Effector memory CD4-positive, alpha-beta T cell (primary cell): ENCODE measurements at places on chromosomes 4 and X.

DNA sequence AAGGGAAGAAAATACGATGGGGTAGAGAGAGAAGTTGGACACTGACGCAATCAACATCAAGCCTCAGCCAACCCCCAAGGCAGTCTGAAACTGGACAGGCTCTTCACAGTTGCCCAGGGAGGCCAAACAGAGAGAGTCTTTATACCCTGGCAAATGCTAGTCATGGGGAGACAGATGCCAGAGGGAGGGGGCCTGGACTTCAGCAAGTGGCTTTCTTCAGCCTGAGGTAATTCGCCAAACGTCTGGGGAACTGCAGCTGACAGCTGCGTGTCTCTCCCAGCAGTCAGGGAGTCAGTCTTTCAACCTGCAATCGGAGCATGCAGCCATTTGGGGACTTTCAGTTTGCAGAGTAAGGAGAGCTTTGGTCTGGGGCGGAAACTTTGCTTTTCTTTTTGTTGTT, 521.6 kb downstream of the TRIML1 start:
- DNase-seq: no peak

GRCh38 chr4:2135083-2135482, 76.0 kb downstream of the NAT8L start:
- no peak for DNase-seq

DNA sequence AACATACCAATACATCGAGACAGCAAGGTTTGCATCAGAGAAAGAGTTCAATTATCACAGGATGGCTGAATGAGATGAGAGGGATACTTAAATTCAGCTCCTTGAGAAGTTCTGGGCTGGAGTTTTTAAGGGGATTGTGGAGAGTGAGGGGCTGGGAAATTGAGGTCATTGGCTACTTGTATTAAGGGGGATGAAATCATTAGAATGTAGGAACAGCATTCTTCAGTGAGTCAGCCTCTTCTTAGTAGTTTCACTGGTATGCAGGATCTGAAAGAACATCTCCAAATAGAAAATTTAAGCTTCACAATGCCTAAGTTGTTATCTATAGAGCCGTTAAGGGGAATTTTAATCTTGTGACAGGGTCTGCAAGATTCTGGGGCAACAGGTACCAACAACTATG, 211.6 kb upstream of the TAPT1 start:
- no peak for DNase-seq

DNA sequence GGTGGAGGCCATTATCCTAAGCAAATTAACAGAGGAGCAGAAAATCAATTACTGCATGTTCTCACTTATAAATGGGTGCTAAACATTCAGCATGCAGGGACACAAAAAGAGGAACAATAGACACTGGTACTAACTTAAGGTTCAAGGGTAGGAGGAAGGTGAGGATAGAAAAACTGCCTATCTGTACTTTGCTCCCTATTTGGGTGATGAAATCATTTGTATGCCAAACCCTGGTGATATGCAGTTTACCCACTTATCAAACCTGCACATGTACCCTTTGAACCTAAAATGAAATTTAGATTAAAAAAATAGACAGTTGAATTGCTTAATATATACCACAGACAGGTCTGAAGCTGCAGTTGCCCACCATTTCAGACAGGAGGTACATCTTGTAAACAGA, 143.3 kb upstream of the KLHL4 start:
- DNase-seq: no peak

DNA sequence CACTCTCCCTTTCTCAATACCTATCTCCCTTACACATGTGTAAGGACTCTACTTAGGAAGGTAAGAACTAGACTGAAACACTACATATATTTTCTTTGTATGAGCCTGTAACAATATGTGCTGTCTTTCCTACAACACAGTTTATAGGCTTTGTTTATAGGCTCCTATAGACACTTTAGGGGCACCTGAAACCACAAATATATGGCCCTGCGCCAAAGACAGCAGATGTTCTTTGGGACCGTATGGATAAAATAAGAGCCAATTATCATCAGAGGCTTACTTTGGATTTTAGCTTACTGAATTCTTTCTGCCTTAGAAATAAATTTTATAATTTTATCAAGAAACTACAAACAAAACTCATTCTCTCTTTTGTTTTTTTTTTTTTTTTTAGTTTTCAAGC, 16.6 kb upstream of the CXCL3 start:
- no peak for DNase-seq

DNA sequence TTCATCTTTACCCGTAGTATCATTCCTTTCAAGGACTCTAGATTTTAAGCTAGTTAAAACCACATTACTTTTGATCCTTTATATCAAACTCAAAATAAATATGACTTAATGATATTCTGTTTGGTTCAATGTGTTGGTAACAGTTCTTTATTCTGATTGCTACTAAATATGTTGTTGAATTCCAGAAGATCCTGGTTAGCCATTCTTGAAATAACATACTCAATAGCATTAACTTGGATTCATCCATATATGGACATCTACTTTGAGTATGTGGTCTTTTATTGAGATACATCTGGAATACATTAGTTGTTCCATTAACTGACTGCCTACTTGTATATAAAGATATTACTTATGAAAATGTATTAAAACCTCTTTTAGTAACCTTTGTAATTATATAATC, 27.5 kb upstream of the PCDH18 start:
- no peak for DNase-seq

DNA sequence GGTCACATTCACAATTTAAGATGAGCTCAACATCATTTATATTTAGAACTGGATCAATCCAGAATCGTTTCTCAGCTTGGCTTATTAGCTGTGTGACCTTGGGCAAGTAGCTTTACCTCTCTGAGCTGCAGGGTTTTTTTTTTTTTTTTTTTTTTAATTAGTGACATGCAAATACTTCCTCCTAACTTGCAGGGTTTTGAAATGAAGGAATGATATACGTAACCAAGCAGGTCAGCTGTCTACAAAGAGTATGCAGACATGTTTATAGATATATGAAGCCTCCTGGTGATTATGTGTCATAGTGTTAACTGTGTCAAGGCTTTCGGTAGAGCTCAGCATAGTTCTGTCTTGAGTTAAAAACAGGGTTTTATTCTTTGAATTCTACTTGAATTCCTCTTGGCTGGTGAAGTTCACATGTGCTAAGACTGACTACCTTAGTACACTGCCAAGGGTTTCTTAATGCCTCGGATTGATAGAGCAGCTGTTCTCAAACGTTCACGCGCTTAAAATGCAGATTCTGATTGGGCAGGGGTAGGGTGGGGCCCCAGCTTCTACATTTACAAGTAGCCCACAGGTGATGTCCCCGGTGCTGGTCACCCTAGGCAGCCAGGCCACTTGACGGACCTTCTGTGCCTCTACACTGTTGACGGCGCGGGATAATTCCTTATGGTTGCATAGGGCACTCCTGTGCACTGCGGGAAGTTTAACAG, 654 bp upstream of the STS start:
- DNase-seq: no peak

GRCh38 chr4:177455561-177455970, 13.3 kb upstream of the AGA start:
- DNase-seq: no peak

GRCh38 chrX:70434914-70435586, 9.6 kb upstream of the DLG3 start:
- no peak for DNase-seq

DNA sequence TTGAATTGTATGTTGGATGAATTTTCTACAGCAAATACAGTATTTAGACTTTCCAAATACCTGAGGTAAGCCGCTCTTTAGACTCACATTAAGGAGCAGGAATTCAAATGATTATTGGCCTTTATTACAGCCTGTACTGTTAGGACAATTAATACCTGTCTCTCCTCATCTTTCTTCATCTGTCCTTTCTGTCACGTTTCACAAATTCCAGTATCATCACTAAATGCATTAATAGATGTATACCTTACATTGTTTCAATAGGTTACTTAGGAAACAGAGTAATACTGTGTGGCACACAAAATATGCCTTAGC, 1.2 kb downstream of the FAM241A start:
- DNase-seq: no peak

GRCh38 chr4:108072300-108072699, 82.6 kb downstream of the HADH start:
- DNase-seq: peak; percentile 12

GRCh38 chr4:181018913-181019312, 1224.3 kb upstream of the TENM3 start:
- no peak for DNase-seq

DNA sequence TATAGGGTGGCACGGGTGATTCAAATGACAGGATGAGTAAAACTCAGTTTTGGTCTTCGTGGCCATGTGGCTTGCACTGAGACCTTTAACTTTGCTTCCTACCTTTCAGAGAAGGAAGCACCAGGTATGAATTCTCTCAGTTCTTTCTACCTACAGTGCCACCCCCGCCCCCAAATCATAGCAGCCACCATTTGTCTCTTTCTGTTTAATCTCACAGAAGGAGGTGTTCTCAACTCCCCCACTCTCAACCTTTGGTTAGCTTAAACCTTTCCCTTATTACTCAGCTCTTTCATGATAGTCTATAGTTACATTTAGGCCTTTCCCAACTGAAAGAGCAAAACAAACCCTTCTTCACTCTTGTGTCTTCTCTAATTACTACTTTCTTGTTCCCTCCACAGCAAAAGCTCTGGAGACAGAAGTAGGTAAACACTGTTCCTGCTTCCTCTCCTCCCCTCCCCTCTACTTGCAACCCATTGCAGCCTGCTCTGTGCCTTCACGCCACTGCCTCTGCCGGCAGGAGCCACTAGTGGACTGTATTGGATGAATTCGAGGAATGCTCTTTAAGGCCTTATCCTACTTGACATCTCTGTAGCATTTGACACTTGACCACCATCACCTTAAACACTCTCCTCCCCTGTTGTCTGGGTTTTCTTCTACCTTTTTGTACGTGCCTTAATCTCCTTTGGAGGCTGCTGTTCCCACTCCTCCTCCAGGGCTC, 123.7 kb downstream of the AFF1 start:
- DNase-seq: no peak

DNA sequence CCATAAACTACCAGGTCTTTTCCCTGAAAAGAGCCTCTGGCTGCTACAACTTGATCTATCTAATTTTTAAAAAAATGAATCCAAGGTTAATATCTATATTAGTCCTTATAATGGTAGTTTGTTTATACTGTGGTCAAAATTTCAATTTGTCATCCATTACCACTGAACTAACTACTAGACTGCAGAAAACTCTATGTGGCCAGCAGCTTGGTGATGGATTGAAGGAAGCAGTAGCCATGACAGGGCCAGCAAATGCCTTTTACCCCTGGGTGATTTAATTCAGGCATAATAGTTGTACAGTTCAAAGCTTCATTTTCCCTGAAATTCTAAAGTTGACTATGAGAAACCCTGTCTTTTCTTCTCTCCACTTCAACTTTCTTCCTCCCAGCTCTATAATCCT, 30.4 kb upstream of the PPARGC1A start:
- no peak for DNase-seq

DNA sequence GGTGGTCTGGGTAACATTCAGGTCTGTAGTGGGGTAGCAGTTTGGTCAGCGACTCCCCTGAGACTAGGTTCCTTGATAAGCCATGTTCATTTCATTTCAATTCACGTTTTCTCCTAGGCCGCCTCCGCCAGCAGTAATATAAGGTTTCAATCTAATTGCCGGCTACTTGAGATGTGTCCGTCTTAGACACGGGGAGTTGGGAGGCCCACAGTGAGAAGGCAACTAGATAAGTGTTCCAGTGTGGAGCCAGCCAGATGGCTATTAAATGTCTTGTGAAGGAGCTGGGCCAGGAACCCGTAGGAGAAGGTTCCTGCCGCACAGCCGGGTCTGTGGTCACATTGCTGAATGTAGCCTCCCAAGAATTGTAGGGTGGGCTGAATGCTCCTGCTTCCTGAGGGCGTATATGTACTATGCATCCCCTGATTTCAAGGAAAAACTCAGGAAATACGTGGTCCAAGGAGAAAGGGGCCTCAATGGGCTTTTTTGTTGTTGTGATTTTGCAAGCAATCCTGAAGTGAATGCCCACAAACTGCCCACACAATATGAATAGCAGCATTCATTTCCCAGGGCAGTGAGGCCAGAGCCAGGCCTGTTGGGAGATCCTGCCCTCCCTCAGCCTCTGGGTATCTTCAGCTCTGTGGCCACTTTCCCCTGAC, 220.6 kb upstream of the RPL34 start:
- no peak for DNase-seq

GRCh38 chr4:76830964-76831703, 66.8 kb downstream of the SOWAHB start:
- DNase-seq: no peak

DNA sequence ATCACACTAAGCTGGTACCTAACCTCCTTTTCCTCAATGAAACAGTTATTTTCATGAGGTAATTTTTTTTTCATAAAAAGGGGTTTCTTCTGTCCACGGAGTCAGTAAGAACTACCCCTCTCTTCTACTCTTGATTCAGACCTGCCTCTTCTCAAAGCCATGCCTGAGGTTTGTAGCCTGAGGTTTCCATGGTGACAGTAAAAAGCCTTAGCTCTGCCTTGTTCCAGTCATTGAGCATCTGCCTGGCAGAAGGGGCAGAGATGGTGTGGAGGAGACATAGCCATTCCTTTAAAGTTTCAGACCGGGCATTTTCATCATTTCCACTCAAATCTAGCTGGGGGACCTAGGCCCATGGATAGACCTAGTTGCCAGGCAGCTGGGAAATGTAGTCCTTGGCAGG, 135.5 kb downstream of the REPS2 start:
- no peak for DNase-seq

DNA sequence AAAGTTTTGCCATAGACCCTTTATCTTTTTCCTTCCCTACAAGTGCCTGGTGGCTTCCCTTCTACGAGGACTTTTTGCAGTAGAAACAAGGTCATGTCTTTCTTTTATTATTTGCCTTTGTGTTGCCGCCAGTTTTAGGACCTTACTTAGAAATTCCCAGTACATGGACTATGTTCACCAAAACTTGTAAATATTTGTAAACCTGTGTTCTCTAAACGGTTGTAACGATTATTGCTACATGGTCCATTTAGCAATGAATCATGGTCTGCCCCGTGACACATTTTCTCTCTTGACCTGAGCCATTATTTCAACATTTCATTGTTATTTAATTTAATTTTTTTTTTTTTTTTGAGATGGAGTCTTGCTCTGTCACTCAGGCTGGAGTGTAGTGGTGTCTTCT, 110.7 kb downstream of the MFAP3L start:
- DNase-seq: no peak

DNA sequence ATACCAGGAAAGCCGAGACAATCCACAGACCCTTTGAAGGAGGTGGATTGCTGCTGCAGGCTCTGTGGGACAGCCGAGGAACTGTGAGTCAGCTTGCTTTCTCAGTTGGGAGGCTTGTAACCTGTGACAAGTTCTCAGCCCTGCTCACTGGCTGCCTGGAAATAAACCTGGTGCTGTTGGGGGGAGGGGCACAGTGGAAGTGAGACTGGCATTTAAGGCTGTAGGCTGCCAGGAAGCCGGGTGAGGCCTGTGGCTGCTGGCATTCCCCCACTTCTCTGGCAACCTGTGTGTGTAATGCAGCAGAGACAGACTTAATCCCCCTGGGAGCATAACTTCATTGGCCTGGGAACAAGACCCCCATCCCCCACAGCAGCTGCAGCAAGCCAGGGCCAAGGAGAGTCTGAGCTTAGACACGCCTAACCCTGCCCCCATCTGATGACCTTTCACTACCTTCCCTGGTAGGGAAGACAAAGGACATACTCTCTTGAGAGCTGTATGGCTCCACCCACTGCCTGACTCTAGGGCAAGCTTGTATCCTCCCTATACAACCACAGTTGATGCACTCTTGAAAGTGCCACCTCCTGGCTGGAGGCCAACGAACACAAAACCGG, 64.1 kb downstream of the ALPK1 start:
- no peak for DNase-seq
